ENCODE measurements at places on chromosomes 16 and 17.
A peak's percentile ranks its signal among the peaks of the same experiment; 100 is the strongest.

DNA sequence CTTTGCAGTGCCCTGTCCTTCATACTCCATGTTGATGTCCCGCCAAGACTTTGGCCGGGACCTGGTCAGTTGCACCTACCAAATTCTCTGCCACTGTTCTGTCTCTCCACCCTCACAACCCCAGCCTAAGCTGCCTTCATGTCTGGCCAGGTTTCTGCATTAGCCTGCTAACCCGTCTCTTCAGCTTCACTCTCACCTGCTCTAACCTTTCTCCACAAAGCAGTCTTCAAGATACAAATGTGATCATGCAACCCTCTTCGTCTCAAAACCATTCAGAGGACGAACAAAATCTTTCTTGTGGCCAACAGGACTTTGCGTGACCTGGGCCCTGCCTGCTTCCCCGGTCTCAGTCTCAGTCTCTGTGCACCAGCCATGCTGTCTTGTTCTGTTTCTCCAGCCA is 148.2 kb downstream of the WSCD1 start:
- DNase-seq, result no peak

DNA sequence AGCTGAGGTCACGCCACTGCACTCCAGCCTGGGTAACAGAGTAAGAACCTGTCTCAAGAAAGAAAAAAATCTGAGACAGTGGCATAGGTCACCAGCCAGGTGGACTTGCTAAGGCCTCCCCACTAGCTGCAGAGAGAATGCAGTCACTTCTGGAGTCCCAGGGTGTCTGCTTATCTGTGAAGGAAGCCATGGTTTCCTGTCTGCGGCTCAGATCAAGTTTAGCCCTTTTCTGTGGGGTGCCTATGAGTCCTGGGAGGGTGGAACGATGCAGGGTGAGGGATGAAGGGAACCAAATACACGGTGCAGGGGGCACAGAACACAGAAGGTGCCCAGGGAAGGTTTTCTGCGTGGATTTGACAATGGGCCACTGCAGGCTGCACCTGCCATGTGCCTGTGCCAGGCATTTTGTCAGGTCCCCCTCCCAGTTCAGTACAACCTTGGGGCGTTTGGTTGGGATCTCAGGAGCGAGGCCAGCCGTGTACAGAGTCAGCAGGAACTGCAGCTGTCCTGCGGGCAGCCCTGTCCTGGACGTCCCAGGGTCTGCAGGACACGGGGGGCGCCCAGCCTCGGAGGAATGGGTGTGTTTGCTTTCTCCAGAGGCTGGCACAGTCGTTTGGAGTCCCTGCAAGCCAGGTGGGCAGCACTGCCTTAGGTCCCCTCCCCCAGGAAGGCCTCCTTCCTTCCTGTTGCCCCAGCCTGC is 41.8 kb downstream of the RAB11FIP4 start:
- DNase-seq, result no peak

GRCh38 chr16:15611610-15612009 is 31.3 kb downstream of the MARF1 start:
- DNase-seq, result no peak

DNA sequence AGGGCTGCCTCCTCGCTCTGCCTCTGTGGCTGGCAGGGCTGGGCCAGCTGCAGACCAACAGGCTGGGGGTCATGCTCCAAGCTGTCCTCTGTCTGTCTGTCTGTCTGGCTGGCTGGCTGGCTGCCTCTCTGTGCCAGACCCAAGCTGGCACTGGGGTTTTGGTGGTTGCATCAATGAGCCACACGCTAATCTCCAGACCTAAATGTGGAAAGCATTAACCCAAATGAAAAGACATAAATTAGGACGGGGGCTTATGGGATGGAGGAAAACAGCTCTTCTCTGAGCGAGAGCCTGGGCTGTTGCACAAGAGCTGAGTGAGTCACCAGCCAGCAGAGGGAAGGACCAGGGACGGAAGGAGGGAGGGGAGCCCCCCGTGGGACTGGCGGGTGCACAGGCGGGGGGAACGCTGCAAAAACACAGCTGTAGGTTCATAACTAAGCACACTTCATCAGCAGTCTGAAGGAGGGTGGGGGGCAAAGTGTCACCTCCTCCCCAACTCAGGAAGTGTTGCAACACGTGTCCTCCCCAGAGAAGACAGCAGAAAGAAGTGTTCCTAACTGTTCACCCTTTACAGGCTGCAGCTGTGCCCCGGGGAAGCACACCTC is 83.4 kb downstream of the GAS7 start:
- DNase-seq, result no peak

GRCh38 chr17:80901319-80901718 is 90.3 kb upstream of the CHMP6 start:
- DNase-seq, result no peak

DNA sequence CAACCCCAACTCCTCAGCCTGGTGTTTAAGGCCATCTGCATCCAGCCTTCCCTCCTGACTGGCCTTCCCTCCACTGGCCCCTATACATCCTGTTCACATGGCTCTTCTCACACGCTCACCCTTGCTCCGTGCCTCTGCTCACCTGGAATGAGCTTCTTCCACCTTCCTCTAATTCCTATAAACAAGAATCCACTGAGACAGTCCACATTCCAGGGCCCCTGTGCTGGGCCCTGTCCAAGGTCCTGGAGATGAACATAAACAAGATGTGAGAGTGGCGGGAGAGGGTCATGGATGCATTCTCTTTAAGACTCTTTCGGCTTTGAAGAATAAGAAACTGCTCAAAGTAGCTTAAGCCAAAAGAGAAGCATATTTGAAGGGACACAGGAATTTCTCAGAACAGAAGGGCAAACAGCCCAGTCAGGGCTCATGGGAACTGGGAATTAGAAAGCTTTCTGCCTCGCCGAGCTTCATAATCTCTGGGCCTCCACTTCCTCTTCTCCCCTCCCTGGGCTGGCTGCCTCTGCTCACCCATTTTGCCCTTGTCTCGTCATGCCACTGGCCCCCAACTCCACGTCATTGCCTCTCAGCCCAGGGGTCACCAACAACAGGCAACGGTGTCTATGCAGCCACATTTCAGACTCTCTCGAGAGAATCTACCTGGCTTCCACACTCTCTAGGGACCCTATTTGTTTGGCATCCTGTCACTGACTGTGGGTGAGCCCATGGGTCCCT is 13.5 kb downstream of the SPPL2C start:
- DNase-seq, result no peak

GRCh38 chr17:77318491-77319210 is 177.9 kb downstream of the SEC14L1 start:
- no peak for DNase-seq

- no peak for DNase-seq
Observed at GRCh38 chr16:25081702-25082101, 29.8 kb upstream of the LCMT1 start.

GRCh38 chr17:72545766-72546165 is 424.9 kb downstream of the SOX9 start:
- DNase-seq, result no peak

- no peak for DNase-seq
Observed at GRCh38 chr17:43616421-43616820, 45.3 kb downstream of the MEOX1 start.

DNA sequence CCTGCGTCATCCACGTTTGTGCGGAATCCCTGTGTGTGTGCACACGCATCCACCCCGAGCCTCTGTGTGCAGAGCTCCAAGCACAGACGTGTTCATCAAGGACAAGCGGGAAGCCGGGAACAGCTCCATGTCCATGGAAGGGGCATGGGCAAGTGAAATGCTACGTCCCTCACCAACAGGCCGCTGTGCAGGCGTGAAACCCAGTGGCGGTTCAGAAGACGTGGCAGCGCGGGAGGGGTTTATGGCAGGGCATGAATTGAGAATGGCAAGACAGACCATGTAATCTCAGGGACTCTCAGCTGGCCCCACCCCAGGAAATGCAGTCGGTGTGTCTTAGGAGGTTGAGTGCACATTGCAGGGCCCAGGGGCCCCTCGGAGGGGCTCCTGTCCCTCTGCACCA is 52.7 kb downstream of the TBC1D16 start:
- DNase-seq, result no peak

DNA sequence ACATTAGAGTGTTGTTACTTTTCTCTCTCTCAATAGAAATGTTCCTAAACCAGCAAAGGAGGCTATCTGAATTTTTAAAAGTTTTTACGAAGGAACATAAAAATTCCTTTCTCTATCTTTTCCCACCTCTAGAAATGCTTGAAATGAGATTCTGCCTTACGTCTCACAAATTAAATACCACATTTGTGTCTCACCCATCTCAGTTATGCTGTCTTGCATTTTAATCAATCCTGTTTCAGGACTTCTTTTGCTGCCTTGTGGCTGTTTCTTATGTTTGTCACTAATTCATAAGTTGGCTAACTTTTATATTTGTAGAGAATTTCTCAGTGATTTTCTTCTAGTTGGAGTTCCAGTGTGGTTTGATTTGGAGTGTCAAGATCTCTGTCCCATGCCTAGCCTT is 3.5 kb downstream of the OMG start:
- no peak for DNase-seq

- no peak for DNase-seq
Observed at GRCh38 chr16:84650062-84650991, 2.0 kb downstream of the KLHL36 start.

- no peak for DNase-seq
Observed at GRCh38 chr16:89358030-89359005, 132.0 kb downstream of the ANKRD11 start.

GRCh38 chr17:4204190-4204589 is 59.6 kb downstream of the ANKFY1 start:
- DNase-seq, result no peak

- no peak for DNase-seq
Observed at GRCh38 chr16:59988591-59988990, 1254.5 kb upstream of the GOT2 start.

DNA sequence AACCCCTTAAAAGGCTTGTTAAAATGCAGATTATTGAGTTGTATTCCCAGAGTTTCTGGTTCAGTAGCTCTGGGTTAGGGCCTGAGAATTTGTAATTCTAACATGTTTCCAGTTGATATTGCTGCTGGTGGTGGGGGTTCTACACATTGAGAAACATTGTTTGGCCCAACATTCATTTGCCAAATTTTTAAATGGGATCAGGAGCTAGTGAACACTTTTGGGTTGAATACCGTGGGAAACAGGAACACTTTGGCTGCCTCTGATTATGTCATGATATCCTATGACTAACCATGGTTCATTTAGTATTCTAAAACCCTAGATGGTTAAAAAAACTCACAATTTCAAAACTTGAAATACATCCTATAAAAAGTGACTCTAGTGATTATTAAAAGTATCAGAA is 89.3 kb downstream of the RPGRIP1L start:
- no peak for DNase-seq

- no peak for DNase-seq
Observed at GRCh38 chr16:68292425-68292824, 18.3 kb downstream of the SLC7A6OS start.

DNA sequence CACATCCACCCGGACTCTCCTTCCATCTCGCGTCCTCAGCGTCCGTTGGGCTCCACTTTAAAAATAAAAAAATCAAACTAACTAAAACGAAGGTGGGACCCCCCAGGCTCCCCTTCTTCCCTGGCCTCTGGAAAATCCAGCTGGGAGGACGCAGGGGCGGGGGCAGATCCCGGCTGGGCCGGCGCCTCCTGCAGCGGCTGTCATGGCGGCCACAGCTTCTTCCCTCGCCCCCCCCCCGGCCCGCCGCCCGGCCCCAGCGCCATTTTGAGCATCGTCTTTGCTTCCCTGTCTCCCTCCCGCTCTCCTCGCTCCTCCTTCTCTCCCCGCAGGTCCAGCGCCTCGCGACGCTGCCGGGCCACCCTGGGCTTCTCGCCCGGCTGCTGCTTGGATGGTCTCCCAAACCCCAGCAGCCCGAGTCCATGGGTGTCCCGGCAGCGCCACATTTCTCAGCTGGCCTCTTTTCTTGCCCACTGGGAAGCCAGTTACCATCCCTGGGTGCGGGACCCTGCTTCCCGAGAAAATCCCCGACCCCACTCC is 3.3 kb downstream of the HOXB2 start:
- no peak for DNase-seq

DNA sequence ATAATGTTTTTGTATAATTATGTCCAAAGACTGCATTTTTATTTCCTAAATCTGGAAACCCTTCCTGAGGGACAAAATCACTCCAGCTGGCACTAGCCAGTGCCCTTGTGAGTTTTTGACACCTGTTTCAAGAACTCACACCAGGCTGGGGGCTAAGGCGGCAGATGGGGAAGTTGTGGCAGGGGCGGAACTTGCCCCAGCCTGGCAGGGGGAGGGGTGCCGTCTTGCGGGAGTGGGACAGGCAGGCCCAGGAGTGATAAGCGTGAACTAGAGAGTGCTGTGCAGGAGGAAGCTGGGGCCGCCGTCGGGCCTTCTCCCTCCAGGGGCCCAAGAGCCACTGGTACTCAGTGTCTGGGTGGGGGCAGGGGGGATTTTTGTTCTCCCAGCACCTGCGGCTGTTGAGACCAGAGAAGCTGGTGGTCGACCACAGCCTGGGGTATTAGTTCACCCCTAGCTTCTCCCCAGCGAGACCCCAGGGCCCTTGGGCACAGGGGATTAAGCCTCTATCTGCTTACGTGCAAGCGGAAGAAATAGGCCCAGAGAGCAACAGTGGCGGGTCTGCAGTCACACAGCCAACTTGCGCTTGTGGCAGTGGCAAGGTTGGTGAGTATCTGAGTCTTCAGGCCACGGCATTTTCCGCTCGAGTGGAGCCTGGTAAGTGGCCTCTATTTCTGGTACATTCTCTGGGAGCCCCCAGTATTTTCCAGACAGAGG is 40.2 kb upstream of the PLCG2 start:
- DNase-seq, result no peak

- DNase-seq, result peak; percentile 25
Observed at GRCh38 chr17:76783146-76783545, 45.2 kb downstream of the MFSD11 start.

DNA sequence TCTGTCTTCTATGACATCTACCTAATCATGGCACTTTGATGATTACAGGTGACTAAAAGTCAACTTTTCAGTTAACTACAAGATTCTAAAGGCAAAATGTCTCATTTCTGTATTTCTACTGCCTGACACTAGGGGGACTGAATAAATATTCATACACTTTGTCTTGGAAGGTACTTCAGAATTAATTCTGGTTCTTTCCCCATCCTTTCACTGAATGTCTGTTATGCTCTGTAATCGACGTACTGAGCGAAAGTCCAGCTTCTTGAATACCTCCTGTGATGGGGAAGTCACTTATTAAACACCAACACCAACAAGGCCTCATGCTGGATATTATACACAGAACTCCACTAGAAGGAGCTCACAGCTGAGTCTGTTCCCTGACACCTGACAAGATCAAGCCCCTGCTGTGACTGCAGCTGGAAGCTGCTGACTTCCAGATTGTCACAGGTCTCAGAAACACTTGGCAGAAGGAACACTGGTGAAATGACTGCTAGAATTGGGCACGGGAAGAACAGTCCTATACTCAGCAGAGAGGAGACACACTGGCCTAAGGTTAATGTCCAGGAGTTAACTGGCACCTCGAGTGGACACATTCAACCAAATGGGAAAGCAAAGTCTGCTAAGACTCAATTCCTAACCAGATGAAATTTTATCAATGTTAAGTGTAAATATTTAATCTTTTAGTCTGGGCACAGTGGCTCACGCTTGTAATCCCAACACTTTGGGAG is 31.9 kb downstream of the CMC2 start:
- no peak for DNase-seq

GRCh38 chr17:44672479-44673093 is 16.3 kb downstream of the MEIOC start:
- DNase-seq, result no peak

GRCh38 chr17:80927791-80928216 is 63.8 kb upstream of the CHMP6 start:
- DNase-seq, result no peak
